Islet precursor cell (in vitro differentiated cells): ENCODE measurements at places on chromosomes 11 and 22.

- DNase-seq: peak; percentile 31
Measured at GRCh38 chr22:22406445-22407027, 102.0 kb downstream of the ZNF280B start.

GRCh38 chr11:65711785-65712632, at the start of gene KAT5:
Gene KAT5 (plus strand): TSS chr11:65712252. CDS start chr11:65712268, 16 bp downstream.
- peak; percentile 99 for DNase-seq

- no peak for DNase-seq
Measured at GRCh38 chr22:28029201-28029948, 110.3 kb upstream of the PITPNB start.

DNA sequence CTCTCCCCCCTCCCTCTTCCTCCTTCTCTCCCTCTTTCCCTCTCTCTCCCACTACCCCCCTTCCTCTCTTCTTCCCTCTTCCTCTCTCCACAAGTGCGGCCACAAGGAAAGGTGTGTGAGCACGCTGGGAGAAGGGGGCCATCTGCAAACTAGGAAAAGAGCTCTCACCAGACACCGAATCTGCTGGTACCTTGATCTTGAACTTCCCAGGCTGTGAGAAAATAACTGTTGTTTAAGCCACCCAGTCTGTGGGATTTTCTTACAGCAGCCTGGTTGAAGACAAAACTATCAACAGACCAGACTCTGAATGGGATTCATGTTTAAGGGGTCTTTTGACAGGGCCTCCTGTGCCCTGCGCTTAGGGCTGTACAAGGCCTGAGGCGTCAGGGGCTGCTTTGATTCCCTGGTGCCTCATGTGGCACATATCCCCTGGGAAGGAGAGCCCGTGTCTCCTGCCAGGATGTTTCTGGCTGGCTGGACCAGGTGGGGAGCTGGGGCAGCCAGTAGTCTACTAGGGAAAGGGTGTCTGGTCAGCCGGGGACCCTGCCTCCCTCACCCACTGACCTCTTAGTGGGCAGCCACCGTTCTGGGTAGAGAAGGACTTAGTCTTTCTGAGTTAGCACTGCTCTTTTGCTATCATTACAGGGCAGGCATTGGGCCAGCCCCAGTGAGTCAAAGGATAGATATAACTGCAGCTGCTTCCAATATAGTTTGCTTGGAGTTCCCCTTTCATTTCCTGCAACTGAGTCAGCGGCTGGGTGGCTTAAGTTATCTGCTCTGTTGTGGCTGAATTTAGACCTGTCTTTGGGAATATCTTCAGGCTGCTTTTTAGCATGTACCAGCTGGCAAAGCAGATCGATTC, 6.2 kb downstream of the PANX1 start:
- peak; percentile 60 for DNase-seq

- DNase-seq: peak; percentile 51
Measured at GRCh38 chr11:22432291-22433093, 94.3 kb downstream of the SLC17A6 start.

- DNase-seq: no peak
Measured at GRCh38 chr11:102604011-102604410, 21.1 kb downstream of the MMP20 start.

GRCh38 chr22:38751422-38752346, 4.1 kb downstream of the SUN2 start:
- DNase-seq: no peak

DNA sequence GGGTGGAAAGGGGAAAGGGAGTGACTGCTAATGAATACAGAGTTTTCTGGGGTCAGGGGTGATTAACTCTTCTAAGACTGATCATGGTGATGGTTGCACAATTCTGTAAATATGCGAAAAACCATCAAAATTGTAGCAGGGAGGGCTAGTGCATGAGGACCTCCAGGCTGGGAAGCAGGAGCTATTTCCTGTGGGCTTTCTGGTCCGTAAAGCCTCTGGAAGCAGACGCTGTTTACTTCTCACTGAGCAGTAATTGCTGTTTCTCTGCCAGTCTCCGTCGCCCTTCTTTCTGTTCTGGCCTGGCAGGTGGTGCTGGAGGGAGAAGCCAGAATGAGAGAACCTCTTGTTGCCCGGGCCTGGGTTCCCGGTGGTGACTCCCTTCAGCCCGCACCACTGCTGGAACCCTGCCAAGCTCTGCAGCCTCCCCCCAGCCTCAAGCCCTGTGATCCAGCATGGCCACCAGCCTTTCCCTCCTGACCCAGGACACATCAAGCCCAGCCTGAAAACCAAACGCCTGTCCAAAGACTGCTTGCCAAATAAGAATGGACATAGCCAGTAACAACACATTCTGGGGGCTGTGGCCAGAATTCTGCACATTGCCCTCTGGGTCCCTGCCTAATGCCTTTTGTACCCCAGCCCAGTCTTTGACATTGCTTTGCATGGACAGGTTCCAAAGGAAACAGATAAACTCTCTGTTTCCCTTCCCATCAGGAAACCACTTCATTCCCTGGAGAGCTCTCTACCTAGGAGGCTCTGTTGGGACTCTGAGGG, 201.0 kb upstream of the NAV2 start:
- DNase-seq: no peak

DNA sequence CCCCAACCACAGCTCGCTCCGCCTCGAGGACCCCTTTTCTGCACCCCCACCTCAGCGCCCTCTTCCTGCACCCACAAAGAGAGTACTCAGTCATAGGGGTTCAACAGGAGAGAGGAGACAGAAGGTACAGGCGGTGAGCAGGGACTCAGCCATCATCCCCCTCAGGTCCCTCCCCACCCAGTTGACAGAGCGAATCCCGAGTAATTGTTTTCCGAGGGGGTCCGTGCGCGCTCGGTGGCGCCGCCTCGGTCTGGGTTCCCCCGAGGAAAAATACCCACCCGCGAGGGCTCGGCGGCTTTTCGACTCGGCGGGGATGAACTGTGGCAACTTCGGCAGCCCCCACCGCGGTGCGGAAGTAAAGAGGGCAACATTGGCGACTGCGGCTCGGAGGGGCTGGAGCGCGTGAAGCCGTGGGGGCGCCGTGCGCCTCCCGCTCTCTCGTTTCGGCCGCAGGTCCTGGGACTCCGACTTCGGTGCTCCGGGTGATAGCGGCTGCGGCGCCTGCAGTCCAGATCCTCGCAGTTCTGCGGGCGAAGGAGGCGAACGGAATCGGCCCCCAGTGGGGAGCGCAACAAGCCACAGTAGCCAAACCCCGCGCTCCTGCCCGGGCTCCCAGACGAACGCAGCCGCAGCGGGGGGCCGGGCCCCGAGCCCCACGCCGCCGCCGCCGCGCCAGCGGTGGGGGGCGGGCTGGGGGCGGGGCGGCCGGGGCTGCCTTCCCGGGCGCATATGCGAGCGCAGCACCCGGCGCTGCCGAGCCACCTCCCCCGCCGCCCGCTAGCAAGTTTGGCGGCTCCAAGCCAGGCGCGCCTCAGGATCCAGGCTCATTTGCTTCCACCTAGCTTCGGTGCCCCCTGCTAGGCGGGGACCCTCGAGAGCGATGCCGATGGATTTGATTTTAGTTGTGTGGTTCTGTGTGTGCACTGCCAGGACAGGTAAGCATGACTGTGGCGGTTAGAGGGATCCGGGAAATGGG, at the start of gene NELL1:
Gene NELL1, plus strand, starts transcription at position 743 of the 976 bp plus-strand sequence.
- DNase-seq: peak; percentile 64

DNA sequence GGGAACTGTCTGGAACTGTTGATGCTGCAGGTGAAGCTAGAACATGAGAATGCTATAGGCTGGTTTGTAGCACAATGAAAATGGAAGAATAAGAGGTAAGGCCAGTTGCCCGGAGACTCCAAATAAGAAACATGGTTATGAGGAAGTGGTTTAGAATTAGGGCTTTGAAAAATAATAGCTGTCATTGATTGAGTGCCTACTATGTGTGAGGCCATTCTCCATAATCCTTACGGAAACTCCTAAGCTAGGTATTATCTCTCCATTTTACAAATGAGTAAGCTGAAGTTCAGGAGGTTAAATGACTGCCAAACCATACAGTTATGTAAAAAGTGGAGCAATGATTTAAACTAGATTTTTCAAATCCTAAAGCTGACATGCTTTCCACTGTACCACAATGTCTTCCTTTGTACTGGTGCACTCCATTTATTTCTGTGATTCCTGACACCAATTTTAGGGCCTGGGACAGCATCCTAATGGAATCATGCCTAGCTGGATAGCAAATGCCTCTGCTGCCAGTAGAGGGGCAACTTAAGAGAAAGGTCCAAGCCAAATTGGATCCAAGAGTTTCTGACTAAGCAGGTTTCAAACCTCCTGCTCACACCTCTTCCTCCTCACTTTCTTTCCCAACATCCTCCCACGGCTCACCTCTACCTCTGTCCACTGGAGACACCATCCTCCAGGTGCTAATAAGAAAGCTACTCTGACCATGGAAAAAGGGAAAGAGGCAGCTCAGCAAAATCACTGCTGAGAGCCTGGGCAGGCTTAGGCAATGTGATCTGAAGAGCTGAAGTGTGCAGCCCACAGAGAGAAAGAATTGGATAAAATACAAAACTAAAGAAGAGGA, 46.9 kb upstream of the PICALM start:
- no peak for DNase-seq

- no peak for DNase-seq
Measured at GRCh38 chr22:24386937-24387471, 40.4 kb upstream of the ADORA2A start.

DNA sequence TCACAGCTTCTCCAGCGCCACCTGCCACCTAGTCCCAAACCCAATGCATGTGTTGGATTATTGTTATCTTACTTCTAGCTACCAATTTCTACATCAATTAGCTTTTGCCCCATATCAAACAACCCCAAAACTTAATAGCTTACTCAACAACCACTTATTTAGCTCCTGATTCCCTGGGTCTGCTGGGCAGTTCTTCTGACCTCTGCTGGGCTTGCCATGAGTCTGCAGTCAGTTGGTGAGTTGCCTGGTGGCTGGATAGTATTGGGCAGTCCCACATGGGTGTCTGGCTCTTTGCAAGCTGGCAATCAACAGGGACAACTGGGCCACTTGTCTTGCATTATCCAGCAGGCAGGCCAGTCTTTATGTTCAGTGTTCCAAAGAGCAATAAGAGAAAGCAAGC, 13.6 kb upstream of the MS4A15 start:
- DNase-seq: no peak

DNA sequence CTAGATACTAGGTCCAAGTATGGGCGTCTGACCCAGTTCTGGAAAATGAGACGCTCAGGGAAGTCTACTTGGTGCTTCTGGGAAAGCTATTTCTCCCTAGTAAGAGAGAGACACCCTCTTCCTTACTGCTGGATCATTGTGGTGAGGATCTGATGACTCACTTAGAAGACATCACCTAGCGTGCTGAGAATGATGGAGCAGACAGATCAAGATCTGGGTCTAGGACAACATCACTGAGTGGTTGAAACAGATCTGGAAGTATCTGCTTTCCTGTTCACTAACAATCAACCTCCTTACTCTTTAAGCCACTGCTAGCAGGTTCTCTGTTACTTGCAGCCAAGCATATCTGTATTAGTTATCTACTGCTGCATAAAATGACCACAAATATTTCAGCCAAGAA, 38.3 kb upstream of the HMGXB4 start:
- peak; percentile 57 for DNase-seq

GRCh38 chr22:30763815-30764673, 69.4 kb downstream of the OSBP2 start:
- DNase-seq: peak; percentile 84

DNA sequence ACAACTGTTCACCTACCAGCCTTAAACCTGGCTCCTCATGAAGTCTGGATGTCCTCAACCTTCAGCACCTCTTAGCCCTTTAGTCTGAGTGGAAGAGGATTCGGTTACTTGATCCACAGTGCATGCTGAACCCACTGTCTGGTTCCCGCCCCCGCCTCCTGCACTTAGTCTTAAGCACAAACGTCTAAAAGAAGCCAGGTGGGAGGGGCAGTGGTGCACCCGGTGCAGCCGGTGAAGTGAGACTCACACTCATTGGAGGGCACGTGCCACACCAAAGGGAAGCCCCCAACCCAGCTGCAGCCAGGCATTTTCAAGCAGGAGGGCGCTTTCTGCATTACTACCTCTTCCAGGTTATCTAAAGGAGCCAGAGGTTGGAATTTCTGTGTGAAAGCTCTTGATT, 146.8 kb downstream of the COMMD9 start:
- no peak for DNase-seq

- DNase-seq: no peak
Measured at GRCh38 chr22:33723915-33724314, 196.4 kb downstream of the LARGE1 start.

DNA sequence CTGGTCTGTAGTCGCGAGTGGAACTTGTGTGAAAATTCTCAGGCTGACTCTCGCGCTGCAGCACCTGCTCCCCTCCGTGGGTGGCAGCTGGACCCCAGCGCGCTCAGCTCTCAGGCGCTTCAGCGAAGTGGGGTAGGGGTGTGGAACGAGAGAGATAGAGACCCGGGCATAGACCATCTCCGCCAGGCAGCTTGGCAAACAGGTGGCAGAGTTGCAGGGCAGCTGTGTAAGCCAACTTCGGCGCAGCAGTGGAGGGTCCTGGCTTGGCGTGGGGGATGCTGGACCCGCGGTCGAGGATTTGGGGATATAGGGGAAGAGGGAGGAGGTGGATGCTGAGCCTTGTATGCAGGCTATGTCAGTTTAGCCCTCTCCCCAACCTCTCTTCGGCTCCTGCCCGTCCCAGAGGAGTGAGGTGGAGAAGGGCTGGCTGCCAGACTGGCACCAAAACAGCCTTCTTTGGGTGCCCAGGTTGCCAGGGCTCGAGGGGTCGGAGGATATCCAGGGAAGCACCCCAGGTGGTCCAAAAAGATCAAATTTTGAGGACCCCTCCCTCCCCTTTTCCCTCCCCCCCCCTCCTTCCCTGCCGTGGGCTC, 746 bp upstream of the CALCB start:
- DNase-seq: no peak

- DNase-seq: peak; percentile 39
Measured at GRCh38 chr22:37175414-37176281, 12.4 kb downstream of the C1QTNF6 start.

- DNase-seq: no peak
Measured at GRCh38 chr11:60854847-60855725, 664 bp downstream of the PTGDR2 start.

DNA sequence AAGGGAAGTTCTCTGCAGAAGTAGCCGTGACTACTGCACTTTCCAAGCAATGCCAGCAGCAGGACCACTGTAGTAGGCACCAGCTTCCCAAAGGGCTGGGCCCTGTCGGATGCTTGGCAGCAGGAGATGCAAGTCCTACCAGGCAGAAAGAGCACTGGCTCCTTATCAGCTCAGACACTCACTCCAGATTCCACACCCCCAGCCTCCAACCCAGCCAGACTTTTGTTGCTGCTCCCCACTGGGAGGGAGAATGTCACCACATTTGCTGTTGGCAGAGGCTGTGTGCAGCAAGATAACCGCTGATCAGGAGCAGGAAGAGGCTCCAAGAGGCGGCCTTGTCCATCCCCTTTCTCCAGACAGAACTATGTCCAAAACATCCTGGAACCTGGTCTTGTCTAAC, 118.7 kb downstream of the C11orf58 start:
- peak; percentile 57 for DNase-seq

GRCh38 chr11:13318498-13319295, 41.1 kb downstream of the BMAL1 start:
- peak; percentile 6 for DNase-seq

DNA sequence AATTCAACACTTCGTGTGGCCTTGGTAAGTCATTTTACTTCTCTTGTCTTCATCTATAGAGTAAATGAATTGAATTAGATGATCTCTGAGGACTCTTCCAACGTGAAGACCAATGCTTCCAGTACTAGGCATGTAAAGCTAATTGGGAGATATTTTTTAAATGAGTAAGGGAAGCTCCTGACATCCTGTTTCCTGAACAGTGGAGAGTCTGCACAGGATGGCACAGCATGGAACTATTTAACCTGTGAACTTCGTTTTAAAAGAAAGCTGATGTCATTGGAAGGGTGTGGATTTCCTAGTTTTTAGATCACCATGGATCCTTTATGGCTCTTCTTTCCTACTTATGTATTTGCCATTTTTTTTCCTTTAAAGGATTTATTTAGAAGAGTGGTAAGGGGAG, 48.4 kb upstream of the HSD17B12 start:
- DNase-seq: no peak
